Activated naive CD8-positive, alpha-beta T cell treated with anti-CD3 and anti-CD28 coated beads for 36 hours (primary cell): ENCODE measurements at places on chromosomes 1 and 21. TPM values are rescaled to one million over a fixed set of nuclear protein-coding genes. Genes with fewer than 3 reads are reported as not detected.
A peak's percentile ranks its signal among the peaks of the same experiment; 100 is the strongest.

- no peak for DNase-seq
Measured at GRCh38 chr1:228100822-228101613, 2.1 kb downstream of the C1orf35 start.

GRCh38 chr1:153390938-153391710, at the start of gene S100A8:
S100A8 (minus strand) TSS chr1:153391073; CDS start chr1:153390535, 538 bp downstream.
- no peak for DNase-seq

DNA sequence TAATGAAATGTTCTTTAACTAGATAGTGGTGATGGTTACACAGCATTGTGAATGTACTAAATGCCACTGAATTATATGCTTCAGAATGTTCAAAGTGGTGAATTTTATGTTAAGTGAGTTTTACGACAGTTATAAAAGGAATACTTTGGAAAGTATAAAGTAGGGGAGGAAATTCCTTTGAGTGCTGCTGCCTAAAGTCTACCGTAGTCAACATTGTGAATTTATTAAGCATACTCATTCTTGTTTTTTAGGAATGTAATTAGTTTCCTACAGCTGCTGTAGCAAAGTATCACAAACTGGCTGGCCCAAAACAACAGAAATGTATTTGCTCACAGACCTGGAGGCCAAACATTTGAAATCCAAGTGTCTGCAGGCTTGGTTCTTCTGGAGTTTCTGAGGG, 73.0 kb downstream of the SWT1 start:
- no peak for DNase-seq

DNA sequence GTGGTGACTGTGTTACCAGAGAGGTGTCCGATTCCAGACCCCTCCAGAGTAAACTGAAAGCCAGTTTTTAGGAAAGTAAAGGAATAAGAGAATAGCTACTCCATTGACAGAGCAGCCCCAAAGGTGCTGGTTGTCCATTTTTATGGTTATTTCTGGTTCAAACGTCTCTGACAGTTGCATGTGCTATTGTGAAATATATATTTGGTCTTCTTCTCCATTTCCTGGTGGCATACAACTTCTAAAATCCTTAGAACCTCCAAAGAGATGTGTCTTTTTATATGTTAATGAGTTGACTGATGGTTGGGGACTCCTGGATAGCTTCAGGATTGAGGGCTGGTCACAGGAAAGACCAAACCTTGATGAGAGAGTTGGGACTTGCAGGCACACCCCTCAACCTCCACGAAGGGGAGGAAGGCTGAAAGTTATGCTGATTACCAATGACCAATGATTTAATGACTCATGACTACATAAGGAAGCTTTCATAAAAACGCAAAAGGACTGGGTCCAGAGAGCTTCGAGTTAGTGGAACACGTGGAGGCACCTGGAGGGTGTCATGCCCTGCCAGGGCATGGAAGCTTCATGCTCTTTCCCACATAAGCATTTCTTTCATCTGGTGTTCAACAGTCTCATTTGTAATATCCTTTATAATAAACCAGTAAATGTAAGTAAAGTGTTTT, 100.7 kb downstream of the SLC16A1 start:
- DNase-seq = no peak

DNA sequence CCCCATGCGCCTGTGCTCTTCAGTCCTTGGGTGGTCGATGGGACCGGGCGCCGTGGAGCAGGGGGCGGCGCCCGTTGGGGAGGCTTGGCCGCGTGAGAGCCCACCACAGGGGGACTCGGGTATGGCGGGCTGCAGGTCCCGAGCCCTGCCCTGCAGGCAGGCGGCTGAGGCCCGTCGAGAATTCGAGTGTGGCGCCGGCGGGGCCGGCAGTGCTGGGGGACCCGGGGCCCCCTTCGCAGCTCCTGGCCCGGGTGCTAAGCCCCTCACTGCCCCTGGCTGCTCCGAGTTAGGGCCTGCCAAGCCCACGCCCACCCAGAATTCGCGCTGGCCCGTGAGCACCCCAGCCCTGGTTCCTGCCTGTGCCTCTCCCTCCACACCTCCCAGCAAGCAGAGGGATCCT, 26.1 kb downstream of the TLR5 start:
- no peak for DNase-seq

DNA sequence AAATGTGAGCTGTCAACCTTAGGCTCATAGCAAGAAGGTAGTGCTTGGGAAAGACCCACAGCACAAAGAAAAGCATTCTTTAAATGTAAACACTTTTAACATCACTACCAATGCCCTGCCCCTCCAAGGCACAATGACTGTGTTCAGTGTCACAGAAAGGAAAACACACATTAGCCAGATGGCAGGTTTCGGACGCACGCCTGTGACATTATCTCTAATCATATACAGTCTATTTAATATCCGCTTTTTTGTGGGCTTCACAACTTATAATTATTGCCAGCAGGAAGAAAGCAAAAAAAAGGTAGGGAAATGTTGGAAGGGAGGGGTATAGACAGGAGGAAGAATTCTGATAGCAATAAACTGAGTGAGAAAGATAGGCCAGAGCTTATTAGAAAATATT, 112.4 kb upstream of the BEND5 start:
- no peak for DNase-seq

- no peak for DNase-seq
Measured at GRCh38 chr1:246629030-246629429, 62.8 kb downstream of the CNST start.

- DNase-seq = peak; percentile 46
Measured at GRCh38 chr1:6745073-6745472, 40.2 kb upstream of the CAMTA1 start.

DNA sequence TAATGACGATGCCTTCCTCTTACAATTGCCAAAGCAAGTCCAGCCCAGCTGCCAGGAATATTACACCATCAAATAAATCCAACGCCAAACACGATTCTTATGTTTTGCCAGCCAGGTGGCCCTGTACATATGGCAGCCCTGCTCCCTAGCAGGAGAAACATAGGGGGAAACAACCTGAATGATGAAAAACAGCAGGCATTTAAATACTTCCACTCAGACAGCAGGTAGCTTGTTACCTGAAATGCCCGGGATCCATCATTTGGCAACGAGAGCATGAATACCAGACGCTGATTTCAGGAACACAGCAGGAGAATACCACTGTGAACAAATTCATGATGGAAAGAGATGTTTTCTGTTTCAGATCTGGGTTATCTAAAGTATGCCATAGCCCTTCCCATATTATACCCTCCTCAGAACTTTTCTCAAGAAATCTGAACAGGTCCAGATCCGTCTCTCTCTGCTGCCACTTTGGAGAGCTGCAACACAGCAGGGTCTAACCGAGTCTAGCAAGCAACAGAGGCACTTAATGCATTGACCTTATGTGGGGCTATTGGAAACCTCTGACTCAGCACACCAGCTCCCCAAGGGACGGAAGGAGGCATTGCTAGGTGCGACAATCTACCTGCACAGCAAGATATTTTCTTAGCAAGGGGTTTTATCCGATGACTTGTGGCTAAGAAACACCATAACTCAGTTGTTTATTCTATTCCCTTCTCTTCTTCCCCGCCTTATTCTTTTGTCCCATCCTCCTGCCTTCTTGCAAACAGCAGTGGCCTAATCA, 166.3 kb downstream of the BARHL2 start:
- DNase-seq = no peak

- no peak for DNase-seq
Measured at GRCh38 chr1:214472364-214472763, 79.0 kb downstream of the PTPN14 start.

GRCh38 chr1:179087665-179088064, 5.8 kb downstream of the TOR3A start:
- DNase-seq = no peak

DNA sequence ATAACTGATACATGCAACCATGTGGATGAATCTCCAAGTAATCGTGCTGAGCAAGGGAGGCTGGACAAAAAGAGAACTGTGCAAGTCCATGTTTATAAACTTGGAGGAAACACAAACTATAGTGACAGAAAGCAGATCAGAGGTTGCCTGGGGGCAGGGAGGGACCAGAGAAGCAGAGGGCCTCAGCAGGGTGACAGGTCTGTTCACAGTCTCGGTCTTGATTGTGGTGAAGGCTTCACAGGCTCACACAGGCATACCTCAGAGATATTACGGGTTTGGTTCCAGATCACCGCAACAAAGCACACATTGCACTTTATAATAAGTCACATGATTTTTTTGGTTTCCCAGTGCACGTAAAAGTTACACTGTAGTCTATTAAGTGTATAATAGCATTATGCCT, 28.5 kb downstream of the ACOT7 start:
- DNase-seq = peak; percentile 49

GRCh38 chr21:15804247-15805005, 74.6 kb downstream of the USP25 start:
- DNase-seq = no peak

DNA sequence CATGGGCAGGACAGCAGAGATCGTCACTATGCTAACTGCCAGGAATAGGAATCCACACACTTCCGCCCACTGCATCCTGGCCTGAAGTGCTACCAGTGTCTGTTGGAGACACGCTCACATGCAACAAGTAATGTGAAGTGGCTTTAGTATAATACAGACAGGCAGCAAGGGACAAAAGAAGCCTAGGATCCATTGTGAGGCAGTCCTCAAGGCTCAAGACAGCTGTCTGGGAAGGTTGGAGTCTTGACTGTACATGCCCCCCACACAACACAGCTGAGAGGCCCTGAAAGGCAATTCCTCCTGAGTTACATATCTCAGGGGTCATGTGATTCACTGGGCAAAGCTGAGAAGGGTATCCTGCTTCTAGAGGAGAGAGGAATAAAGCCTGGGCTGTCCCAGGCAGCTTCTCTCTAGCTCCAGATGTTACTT, 39.9 kb upstream of the CD1D start:
- DNase-seq = no peak

GRCh38 chr1:225808136-225808535, 1.8 kb upstream of the EPHX1 start:
- DNase-seq = no peak

DNA sequence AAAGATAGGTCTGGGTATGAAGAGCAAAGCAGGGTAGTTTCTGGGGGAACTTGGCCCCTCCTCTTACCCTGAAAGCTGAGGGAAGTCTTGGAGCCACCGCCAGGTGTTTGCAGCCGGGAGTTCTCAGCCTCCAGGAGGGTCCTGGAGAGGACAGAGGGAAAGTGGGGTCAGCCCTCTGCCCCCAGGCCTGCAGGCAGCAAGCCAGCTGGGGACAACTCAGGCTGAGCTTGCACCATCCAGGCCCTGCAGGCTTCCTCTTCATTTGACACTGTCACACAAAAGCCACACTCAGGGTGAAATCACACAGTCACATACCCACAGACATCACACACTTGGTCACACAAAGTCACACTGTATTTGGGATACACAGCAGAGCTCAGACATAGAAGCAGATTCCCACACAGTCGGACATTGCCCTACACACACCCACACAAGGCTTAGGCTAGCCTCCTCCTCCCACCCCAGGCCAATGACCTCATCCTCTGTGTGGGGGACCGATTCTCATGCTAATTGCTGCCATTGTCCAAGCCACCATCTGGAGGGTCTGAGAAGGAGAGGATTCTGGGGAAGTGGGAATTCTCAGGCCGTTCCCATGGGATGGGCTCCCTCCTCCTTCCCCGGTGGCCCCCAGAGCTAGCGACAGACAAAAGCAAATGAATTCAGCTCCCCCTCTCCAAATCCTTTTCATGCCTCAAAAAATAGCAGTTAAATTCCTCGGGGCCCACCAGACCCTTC, 3.7 kb downstream of the NES start:
- no peak for DNase-seq

GRCh38 chr1:111852261-111852721, 96.6 kb downstream of the DDX20 start:
- DNase-seq = no peak

- DNase-seq = no peak
Measured at GRCh38 chr1:182674346-182675246, 9.8 kb downstream of the RGS8 start.

Gene LCE1C
- not detected for total RNA-seq

Gene TRIM67
- not detected for total RNA-seq

Gene COL24A1
- not detected for total RNA-seq

Gene ASPM
- 30.2 TPM for total RNA-seq

Gene C1QC
- not detected for total RNA-seq

Gene IGSF5
- total RNA-seq = not detected

Gene RORC
- total RNA-seq = 0.12 TPM

Gene C8B
- total RNA-seq = not detected

Gene RNU1-1
- total RNA-seq = 874 TPM

Gene GNG4
- total RNA-seq = 1.9 TPM

Gene RRP1B
- 105 TPM for total RNA-seq

Gene PTPN14
- total RNA-seq = 0.92 TPM

Gene ZNHIT6
- 32.5 TPM for total RNA-seq

Gene THEM5
- not detected for total RNA-seq

Gene HES3
- total RNA-seq = not detected

Gene CAMK1G
- not detected for total RNA-seq
